Stimulated activated CD4-positive, alpha-beta T cell treated with anti-CD3 and anti-CD28 coated beads, Interleukin-4, amount 100 ng/mL, for 24 hours (primary cell): ENCODE measurements at places on chromosomes 7 and 10.
A peak's percentile ranks its signal among the peaks of the same experiment; 100 is the strongest.

DNA sequence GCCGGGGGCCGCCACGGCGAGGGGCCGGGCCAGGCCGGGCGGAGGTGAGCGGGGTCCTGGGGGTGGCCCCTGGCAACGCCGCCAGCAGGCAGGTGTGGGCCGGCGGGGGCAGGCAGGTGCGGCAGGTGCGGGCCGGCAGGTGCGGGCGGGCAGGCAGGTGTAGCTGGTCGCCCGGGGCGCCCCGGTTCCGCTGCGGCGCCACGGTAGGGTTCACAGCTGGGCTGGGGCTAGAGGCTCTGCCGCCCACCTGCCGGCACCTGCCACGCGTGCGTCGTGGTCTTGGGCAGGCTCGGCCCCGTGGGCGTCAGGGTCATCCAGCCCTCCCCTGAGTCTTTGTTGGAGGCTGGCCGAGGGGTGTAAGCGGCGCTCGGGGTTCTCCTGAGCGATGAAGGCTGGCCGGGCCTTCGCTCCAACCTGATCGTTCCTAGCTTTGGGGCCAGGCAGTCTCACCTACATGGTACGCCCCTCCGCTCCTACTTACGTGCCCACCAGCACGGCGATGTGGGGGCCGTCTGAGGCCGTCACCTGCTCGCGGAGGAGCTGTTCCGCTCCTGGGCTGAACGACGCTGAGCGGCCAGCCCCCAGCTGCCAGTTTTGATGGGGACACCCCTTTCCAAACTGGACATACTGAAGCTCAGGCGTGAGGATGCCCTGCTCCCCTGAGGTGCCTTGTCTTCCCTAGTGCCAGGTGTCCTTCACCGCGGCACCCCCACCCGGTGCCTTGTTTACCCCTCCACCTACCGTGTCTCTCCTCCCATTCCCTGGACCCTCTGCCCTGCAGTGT lies 493 bp downstream of the ZMIZ2 start:
- no peak for DNase-seq

- DNase-seq = no peak
Measured at GRCh38 chr10:47380341-47381102, 3.6 kb downstream of the ZNF488 start.

GRCh38 chr7:51459809-51460208 lies 143.2 kb upstream of the COBL start:
- DNase-seq = no peak

- no peak for DNase-seq
Measured at GRCh38 chr10:96960872-96961271, 128.8 kb downstream of the LCOR start.

GRCh38 chr7:123798532-123799188 lies 46.3 kb upstream of the HYAL4 start:
- no peak for DNase-seq

DNA sequence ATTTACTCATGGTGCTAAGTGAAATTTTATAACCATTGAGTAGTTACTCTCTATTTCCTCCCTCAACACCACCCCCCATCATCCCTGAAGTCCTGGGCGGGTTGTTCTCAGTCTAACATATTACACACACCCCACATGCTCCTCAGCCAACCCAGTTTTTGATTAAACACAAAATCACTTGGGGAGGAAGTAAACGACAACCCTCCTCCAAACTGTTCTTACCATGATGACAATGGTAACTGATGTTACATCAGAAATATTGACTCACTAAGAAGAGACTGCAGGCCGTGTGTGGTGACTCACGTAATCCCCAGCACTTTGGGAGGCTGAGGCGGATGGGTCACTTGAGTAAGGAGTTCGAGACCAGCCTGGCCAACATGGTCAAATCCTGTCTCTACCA lies 44.2 kb downstream of the RAB11FIP2 start:
- DNase-seq = no peak

DNA sequence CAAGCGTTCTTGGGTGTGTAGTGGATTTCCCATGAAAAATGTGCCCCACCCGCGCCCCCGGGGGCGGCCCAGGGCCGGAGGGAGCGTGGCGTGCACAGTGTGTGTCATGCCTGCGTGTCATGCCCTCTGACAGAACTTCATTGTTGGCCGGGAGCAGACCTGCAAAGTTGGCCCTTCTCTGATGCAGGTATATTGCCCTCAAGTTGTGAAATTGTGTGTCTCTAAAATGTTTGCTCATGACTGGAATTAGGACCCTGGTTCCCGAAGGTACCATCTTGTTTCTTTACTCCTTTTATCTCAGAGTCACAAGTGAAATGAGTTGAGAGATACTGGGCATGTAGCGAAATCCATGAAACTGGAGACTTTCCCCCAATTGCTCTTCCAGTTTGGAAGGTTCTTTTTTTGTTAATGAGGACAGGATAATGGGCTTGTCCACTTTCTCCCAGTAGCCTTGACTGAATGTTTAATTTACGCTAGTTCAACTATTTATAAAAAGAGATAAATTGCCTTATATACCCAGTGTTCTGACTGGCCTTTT lies 26.2 kb downstream of the ADK start:
- DNase-seq = peak; percentile 51

DNA sequence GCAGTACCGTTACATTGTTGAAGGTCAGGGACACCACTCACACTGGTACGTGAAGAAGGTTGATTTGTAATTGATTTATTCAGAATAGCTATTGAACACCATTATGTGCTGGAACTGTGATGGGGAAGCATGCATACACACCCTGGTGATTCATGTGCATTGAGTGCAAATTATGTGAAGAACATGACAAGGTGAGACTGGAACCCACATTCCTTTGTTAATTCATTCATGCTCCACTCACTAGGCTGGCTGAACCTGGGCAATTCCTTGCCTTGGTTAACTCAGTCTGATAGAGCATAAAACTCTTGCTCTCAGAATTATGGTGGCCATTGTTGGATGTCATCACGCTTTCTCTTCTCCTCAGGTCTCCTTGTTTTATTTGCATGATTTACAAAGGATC lies 67.3 kb upstream of the TPK1 start:
- DNase-seq = no peak

GRCh38 chr10:13080643-13081042 lies 19.3 kb upstream of the OPTN start:
- DNase-seq = no peak

GRCh38 chr10:62081341-62082270 lies 180.1 kb downstream of the ARID5B start:
- DNase-seq = no peak

- DNase-seq = no peak
Measured at GRCh38 chr10:8312079-8312478, 257.6 kb downstream of the GATA3 start.

GRCh38 chr10:89738551-89739209 lies 37.3 kb downstream of the KIF20B start:
- no peak for DNase-seq

DNA sequence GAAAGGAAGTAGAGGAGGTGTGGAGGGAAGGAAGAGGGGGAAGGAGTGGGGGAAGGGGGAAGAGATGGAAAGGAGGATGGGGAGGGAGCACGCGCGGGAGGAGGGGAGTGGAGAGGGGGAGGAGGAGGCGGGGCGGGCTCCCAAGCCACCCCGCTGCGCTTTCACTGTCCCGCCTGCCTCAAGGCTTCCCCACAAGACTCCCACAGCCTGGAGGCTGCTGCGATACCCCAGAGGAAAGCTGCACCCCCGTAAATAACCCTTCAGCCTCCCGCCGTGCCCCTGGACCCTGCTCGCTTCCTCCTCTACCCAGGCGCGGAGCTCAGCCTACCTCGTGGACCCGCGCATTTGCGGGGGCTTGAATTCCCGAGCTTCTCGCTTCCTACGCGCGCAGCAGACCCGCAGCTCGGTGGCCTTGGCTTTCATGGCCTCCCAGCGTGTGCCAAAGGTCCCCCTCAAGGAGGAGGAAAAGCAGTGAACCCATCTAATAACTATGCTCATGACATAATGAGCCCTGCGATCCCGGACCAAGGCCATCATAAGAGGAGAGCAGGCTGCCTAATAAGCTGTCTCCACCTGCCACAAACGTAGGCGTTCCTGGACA lies at the start of gene C10orf67:
TSS of gene C10orf67 (minus strand) at position 557 of the 601 bp plus-strand sequence. CDS start at position 534, 23 bp downstream.
- peak; percentile 21 for DNase-seq

DNA sequence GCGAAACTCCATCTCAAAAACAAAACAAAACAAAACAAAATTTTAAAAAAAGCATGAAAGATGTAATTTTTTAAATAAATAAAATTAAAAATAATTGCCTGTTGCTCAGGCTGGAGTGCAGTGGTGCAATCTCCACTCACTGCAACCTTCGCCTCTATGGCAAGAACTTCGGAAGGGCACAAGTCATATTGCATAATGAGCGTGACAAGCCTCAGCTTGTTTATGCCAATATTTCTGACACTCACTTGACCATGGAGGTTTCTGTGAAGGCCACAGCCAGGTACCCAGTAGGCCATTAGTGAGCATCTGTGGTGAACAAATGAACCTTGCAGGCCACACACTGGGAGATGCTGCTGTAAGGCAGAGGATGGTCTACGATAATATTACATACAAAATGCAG lies 106.1 kb upstream of the KMT2C start:
- no peak for DNase-seq

DNA sequence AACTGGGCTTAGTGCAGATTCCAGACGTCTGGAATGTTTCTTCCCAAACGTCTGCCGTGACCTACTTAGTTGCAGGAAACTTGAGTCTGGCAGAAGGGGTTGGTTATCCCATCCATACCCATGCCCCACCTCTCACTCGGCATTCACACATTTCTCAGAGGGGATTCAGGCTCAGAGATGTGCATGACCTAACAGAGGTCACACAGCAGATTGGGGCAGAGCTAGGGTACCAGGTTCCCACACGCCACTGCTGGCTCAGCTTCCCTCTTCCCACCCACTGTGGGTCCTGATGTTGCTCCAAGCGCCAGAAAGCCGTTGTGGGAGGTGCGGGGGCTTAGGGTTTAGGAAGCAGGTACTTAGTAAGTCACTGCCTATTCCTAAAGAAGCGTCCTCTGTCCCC lies 3.0 kb downstream of the UCMA start:
- no peak for DNase-seq

DNA sequence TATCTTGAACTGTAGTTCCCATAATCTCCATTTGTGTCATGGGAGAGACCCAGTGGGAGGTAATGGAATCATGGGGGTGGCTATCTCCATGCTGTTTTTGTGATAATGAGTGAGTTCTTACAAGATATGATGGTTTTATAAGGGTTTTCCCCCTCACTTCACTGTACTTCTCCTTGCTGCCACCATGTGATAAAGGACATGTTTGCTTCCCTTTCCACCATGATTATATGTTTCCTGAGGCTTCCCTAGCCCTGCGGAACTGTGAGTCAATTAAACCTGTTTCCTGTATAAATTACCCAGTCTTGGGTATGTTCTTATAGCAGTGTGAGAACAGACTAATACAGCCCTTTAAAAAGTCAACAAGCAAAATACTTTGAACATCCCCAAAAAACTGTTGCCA lies 427.7 kb downstream of the HTR7 start:
- no peak for DNase-seq

- no peak for DNase-seq
Measured at GRCh38 chr10:62244088-62244487, 24.6 kb downstream of the RTKN2 start.

DNA sequence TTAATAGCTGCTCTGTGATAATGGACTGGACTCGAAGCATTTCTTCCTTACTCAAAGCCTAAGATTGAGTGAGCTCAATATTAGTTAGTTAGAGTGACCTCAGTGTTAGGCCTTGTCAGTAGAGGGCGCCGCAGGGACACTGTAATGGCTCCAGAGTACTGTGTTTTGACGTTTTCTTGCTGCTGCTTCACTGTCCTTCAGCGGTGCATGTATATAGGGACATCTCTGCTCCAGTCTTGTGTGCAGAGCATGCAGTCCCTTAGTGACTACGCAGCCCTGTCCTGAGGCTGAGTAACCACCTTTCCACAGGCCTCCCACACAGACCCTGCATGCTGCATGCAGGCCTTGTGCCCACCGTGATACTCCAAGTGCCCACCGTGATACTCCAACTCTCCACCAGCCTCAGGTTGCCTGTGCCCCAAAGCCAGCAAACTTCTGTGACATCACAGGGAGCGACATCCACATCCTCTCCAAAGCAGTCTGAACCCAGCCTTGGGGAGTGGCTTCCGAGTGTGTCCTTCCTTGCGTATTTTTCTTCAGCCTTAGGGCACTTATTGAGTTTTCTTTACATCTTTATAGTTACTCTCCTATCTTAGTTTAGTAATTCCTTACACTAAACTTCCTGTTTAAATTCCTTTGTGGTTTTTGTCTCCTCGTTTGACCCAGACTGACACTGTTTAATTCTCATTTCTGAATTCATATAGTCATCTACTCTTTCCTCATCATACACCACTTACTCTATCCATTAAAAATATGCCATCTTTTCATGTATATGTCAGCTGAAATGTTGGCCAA lies 118.2 kb downstream of the JAZF1 start:
- DNase-seq = peak; percentile 58

DNA sequence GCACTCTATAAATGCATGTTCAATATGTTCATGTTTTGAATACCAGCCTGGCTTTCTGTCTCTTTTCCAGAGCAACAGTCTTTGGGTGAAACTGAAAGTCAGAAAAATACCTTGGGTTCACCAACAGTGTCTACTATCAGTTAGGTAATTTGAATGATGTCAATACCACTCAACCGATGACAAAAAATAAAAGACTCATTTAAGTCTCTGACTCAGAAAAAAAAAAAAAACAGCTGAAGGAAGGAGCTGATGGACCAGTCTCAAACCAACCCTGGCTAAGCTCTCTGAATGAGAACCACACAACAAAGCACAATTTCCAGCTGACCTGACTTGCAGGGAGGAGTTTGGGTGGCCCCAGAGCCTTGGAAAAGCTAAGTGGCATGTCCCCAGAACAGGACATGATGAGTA lies 42.5 kb downstream of the ABLIM1 start:
- DNase-seq = no peak

DNA sequence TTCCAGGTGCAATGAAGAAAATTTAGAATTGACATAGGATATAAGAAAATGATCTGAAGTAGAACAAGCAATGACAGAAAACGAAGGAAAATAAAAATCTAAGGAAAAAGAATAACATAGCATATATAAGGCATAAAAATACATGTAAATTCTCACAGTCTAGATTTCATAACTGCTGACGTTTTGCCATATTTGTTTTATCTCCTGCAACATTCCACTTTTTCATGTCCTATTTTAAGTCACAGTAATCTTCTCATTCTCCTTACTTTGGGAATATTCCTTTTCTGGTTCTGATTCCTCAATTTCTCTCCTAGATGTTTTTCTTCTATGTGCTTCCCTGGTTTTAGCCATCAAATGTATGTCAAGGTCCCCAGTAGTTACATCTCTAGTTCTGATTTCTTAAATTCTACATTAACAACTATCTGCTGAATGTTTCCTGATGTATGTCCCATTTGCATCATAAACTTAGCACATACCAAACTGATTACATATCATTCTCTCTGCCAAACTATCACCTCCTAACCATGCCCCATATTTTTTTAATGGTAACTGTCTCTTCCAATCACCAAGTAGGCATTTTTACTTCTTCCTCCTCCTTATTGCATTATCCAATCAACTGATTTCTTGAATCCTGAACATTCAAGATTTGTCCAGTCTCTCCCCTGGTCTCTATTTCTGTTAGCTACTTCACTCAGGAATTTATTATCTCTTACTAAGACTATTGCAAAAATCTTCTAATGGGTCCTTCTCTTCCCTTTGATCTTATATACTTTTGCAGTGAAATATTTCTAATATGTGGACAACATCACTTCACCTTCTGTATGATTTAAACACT lies 171.3 kb downstream of the DNAJC1 start:
- DNase-seq = no peak
